ENCODE measurements at places on chromosomes 6 and 20. TPM values are rescaled to one million over a fixed set of nuclear protein-coding genes. Genes with fewer than 3 reads are reported as not detected.

DNA sequence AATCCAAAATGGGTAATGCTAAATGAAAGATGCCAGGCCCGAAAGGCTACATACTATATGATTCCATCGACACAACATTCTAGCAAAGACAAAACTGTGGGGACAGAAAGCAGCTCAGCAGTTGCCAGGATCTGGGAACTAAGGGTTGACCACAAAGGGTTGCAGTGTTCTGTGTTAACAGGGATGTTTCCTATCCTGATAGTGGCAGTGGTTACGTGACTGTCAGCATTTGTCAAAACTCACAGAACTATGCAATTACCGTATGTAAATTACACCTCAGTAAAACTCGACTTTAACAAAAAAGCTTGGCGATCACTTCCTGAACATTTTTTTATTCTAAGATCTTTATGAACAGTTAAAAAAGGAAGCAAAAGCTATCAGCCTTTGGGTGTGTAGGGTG lies 83.9 kb downstream of the BANF2 start:
- no peak for DNase-seq

GRCh38 chr6:15551798-15552197 lies 111.0 kb downstream of the DTNBP1 start:
- no peak for DNase-seq

- DNase-seq = no peak
Measured at GRCh38 chr20:54514028-54514607, 38.7 kb downstream of the DOK5 start.

DNA sequence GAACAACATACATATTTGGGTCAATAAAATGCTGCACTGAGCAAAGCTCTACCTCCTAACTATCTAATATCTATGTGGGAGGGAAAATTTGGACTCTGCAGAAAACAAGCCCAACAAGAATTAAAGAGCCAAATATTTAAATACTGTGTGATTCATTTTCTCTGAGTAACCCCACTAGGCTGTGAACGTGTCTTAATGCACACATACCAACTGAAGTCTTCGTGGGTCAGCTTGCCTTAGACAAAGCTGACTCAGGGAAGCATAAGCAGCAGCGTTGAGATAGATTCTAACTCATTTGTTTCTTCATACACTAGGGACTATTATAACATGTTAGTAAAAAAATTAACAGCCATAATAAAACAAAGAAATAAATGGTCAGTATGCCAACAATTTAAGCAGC lies 114.3 kb downstream of the GJA1 start:
- no peak for DNase-seq

DNA sequence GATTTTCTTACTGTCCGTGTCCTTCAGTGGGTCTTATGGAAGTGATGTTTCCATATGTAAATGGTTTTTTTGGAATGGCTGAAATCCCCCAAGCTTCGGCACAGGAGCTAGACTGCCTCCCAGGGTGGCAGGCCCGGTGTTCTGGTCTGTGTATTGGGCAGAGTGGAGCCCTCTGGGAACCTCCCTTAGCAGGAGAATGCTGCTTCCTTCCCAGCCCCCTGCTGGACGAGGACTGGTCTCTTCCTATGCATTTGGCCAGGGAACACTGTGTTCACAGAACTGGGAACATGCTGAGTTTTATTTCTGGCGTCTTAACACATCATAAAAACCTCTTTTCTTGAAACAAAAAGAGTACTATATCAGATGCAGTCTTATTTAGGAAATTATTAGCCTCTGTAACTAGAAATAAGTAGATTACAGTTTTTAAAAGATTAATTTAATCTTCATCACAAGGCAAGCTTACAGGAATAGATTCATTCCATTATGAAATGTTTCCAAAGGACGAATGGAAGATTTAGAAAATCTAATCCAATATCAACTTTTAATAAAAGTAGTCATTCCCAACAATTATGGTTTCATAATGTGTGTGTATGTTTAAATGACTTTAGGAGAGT lies 56.6 kb downstream of the SYTL3 start:
- DNase-seq = peak; percentile 82

GRCh38 chr6:29948277-29948676 lies 5.9 kb downstream of the HLA-A start:
- no peak for DNase-seq

DNA sequence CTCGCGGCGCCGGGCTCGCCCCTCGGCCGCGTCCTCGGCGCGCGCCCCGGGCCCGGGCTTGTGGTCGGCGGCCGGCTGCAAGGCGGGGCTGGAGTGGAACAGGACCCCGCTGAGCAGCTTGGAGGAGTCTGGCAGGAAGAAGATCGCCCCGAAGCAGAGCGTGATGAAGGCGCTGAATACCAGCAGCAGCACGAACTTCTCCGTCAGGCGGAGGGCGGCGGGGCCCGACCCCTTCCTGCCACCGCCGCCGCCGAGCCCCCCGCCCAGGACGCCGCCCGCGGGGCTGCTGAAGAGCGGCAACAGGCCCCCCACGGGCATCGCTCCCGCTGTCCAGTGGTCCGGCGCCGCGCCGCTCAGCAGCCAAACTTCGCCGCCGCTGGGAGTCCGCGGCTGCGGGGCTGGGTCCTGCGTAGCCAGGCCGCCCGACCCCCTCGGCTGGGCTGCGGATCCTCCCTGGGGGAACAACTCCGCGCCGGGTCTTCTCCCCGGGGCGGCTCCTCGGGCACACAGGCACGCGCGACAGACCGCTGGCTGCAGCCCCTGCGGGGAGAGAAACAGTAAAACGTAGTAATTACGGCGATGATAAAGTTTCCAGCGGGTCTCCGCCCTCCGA lies 707 bp downstream of the MAN1A1 start:
- DNase-seq = no peak

- DNase-seq = no peak
Measured at GRCh38 chr6:134080171-134080795, 27.9 kb upstream of the SLC2A12 start.

- no peak for DNase-seq
Measured at GRCh38 chr6:145071836-145072235, 663.5 kb downstream of the EPM2A start.

- DNase-seq = no peak
Measured at GRCh38 chr6:65935412-65935811, 228.4 kb upstream of the EYS start.

GRCh38 chr6:55568808-55569439 lies 10.1 kb downstream of the HMGCLL1 start:
- peak; percentile 19 for DNase-seq

DNA sequence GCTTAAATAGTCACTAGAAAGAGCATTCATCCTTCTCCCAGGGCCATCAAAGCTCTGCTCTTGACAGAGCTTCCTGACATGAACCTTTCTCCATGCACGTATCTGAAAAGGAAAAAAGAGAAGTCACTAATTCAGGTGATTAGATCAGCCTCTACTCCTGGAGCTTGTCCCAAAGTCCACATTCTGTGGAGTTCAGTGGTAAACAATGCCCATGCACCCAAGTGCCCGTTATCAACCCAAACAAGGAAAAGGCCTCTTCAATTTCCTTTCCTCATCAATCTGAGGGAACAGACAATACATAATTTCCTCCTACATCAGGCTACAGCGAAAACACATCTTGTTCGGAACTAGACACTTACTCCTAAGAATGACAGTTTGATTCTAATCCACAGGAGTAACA lies 129.2 kb upstream of the PCSK2 start:
- DNase-seq = no peak

- no peak for DNase-seq
Measured at GRCh38 chr6:161169035-161169434, 104.8 kb downstream of the AGPAT4 start.

- no peak for DNase-seq
Measured at GRCh38 chr6:6865611-6866010, 242.2 kb upstream of the RREB1 start.

DNA sequence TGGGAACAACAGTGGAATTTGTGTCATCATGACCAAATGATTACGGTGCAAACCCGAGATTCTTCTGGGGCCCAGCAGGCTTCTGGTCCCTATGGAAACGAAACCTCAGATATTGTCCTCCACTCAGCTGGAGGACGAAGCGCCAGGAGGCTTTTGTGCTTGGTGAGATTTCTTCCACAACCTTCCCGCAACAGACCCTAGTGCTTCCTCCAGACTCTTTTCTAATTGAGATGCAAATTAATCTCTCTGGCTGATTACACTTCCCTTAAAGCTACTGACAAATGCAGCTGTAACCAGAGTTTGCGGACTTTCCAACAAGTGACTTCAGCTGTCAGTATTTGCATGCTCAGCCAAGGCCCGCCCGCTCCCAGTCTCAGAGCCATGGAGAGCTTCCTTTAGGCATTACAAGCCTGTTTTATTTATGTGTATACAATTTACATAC lies 96.0 kb downstream of the INSM1 start:
- DNase-seq = no peak

DNA sequence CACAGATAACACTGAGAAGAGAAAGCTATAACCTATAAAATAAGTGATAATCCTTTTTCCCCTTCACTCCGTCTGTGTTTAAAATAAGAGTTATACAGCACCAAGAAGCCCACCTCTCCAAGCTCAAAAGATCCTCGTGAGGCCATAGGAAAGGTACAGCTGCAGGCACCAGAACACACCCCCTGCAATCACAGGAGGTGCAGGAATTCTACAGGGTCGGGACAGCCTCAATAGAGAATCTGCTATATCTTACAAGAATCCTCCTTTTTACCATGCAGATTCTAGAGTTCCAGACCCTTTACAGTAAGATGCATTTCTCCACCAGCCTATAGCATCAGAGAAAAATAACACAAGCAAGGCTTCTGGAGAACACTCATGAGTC lies 5.0 kb upstream of the ADGRF1 start:
- DNase-seq = no peak

GRCh38 chr20:59063358-59064213 lies 21.0 kb upstream of the PRELID3B start:
- DNase-seq = peak; percentile 57

- DNase-seq = no peak
Measured at GRCh38 chr6:95802978-95803377, 212.8 kb upstream of the FUT9 start.

The IL17F gene
- total RNA-seq = not detected

The TPBG gene
- 24.8 TPM for total RNA-seq

The PROKR2 gene
- not detected for total RNA-seq

The RHAG gene
- total RNA-seq = not detected

The ERVFRD-1 gene
- 2.2 TPM for total RNA-seq
